Tongue (tissue), 3 donors: ENCODE measurements at places on chromosomes 16 and 17.
A peak's percentile ranks its signal among the peaks of the same experiment; 100 is the strongest.

DNA sequence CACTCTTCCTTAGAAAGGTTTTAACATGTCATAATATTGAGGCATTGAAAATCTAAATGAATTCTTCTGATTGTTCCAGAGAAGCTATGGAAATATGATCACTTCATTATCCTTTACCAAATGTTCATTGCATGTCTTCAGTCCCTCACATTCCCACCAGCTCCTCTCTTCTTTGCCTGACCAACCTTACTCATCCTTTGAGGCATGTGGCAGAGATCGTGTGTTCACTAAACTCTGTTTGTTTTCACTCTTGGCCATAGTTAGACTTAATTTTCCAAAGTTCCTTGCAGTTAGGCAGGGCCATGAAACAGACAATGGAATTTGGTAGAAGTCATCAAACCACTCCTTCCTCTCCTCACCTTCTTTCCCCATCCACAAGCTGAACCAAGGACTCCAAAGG lies 266.5 kb upstream of the HSBP1 start:
- no peak for DNase-seq

GRCh38 chr16:72301523-72302236 lies 129.7 kb upstream of the PMFBP1 start:
- no peak for DNase-seq

DNA sequence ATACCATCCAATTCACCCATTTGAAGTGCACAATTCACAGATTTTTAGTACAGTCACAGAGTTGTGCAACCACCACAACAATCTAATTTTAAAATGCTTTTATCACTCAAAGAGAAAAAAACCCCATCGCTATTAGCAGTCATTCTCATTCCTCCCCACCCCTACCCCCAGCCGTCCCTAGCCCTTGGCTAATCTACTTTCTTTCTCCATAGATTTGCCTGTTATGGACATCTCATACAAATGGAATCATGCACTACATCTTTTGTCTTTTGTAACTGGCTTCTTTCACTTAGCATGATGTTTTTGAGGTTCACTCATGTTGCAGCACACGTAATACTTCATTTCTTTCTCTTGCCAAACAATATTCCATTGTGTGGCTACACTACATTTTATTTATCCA lies 20.4 kb downstream of the LYRM9 start:
- no peak for DNase-seq

GRCh38 chr16:27994686-27995085 lies 68.8 kb downstream of the GSG1L start:
- peak; percentile 43 for DNase-seq

DNA sequence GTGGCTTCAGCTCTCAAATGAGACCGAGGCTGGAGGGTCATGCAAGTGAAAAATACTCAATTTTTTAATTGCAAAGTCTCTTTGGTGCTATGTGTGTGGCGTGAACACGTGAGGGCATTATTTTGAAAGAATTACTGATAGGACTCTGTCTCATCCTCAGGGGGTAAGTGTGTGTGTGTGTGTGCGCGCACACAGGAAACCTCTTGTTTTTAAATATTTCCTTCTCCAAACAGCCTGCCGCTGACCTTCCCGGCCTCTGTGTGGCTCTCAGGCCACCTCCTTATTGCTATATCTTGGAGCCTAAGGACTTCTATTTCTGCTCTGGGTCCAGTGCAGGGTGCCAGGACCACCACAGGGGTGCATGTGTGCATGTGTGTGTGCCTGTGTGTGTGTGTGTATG lies 99.7 kb downstream of the CMIP start:
- no peak for DNase-seq

GRCh38 chr17:11274106-11274505 lies 33.1 kb downstream of the SHISA6 start:
- DNase-seq, result no peak

GRCh38 chr17:9071811-9072498 lies 50.6 kb downstream of the NTN1 start:
- DNase-seq, result peak; percentile 37

DNA sequence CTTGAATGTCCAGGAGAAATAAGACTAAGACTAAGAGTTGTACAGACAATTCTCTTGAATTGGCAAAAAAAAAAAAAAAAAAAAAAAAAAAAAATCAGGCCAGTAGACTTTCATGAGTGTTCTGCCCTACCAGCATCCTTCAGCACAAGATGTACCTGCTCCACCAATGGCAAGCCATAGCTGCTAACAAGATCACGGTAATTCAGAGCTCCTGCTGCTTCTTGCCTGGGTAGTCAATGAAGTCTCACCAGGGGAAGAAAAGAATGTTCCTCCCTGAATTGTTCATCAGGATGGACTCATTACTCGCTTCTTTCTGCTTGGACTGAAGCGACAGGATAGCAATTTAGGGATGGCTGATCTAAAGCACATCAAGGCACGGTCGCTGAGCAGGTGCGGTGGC lies 31.1 kb upstream of the APOH start:
- DNase-seq, result no peak

- DNase-seq, result no peak
These were observed 23.9 kb downstream of the RHBDL3 start for GRCh38 chr17:32289471-32290070.

GRCh38 chr16:15035163-15035729 lies 20.6 kb downstream of the NTAN1 start:
- DNase-seq, result no peak

DNA sequence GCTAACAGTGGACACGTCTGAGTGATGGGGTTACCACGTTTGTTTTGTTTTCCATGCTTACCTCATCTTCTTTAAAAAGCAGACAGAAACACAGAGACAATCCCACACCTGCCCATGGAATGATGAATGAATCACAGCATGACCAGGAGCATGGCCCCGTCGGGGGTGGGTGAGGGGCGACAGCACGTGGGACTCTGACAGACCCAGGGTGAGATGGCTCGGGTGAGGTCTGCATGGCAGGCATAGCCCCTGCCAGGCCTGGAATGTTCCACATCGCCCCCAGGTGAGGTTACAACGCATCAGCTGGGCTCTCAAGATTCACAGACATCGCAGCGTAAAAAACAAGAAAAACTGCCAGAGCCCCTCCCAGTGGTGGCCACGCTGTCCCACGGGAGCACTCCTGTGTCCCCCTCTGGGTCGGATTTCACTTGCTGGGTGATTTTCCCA lies 18.1 kb downstream of the SLC7A5 start:
- DNase-seq, result no peak

DNA sequence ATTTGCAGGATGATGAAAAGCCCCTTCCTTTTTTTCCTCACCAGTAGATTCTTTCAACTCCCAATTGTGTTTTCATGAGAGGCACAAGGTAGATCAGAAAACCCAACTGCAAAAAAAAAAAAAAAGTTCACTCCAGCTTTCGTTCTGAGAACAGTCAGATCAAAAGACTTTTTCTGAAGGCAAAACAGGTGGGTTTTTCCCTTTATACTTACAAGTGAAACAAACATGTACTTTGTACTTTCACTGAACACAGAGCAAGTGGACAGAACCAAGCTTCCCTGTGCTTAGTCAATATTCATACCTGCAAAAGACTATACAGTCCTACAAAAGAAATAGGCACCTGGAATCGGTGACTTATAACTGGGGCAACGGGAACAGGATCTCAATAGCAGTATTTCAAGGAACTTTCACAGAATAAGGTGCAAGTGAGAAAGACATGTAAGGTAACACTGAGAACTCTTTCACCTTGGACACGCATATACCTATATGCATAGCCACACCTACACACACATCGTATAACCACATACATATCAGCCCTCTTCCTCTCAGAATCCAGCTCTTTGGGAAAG lies 54.1 kb downstream of the TOX3 start:
- no peak for DNase-seq

DNA sequence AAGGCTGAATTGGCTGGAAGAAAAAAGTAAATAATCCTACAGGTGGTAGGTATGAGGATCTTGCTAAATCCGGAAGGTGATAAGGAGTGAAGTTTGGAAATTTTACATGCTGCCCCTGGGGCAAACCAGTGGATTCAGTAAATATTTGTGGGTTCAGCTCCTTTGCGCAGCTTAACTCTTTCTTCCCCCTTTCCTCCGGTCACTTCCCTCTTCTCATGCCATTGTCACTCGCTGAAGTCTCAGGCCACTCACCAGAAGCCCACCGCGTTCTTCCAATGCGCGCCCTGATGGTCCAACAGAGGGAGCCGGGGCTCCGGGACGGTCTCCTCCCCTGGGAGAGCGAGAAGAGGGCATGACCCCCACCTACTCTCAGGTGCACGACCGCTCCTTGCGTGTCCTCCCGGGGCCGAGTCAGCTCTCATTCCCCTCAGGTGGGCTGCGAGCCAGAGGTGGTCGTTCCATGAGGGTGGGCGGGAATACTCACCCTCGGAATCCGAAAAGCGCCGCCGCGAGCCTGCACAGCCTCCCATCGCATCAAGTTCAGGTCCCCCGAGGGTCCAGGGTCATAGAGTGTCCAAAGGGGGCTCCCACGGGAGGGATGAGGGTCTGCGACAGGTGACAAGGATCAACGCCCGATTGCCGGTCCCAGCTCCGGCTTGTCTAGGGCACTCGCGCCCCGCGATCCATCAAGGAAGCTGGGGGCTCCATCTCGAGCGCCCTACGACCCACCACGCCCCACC lies 474 bp downstream of the CLN3 start:
- peak; percentile 18 for DNase-seq

- no peak for DNase-seq
These were observed at the start of gene MAZ for GRCh38 chr16:29806099-29806579. Gene MAZ (plus strand): TSS chr16:29806529. CDS start chr16:29806702, 173 bp downstream.

DNA sequence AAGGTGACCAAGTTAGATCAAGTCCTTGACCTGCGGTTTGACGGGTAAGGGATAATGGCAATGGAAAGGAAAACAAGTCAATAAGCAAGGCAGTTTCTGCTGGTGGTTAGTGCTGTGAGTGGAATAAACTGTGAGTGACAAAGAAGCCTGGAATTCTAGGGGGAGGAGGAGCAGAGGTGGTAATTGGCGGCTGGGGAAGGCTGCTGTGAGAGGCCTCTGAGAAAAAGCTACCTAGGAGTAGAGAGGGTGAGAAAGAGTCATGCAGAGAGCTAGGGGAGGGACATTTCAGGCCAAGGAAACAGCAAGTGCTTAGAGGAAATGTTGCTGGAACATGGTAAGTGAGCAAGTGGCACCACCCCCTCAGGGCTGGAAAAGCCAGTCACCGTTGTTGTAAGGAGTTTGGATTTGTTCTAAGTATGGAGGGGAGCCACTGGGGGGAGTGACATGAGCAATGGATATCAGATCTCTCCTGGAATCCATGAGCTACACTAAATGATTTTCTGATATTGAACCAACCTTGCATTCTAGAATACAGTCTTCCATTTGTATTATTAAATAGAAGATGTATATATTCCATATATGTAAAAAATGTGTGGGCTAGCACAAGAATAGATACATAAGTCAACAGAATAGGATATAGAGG lies 6.7 kb downstream of the NLRC3 start:
- no peak for DNase-seq

DNA sequence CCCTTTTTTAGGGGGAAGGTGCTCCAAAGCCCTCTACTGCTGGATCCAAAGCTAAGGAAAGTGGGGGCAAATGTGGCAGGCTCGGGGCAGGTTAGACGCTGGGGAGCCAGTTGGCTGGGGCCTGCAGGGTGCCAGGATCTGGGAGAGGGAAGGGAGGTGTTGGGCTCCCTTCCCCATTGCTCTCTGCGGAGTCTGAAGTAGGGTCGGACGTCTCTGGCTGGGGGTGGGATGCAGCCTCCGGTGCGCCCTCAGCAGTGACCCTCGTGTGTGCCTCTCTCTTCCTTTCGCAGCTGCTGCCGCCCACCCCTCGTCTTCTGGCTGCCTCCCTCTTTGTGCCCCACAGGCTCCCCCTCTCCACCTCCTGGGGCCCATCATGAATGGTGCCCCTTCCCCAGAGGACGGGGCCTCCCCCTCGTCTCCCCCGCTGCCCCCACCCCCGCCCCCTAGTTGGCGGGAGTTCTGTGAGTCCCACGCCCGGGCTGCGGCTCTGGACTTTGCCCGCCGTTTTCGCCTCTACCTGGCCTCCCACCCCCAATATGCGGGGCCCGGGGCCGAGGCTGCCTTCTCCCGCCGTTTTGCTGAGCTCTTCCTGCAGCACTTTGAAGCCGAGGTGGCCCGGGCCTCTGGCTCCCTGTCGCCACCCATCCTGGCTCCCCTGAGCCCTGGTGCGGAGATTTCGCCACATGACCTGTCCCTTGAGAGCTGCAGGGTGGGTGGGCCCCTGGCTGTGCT lies 2.2 kb downstream of the SH2B1 start:
- no peak for DNase-seq

- DNase-seq, result no peak
These were observed at the start of gene GAS2L2 for GRCh38 chr17:35752945-35753764. Gene GAS2L2 (minus strand): TSS chr17:35753239. CDS start chr17:35752850, 389 bp downstream.

GRCh38 chr16:82783933-82784572 lies 157.3 kb downstream of the CDH13 start:
- no peak for DNase-seq

- DNase-seq, result no peak
These were observed 77.5 kb upstream of the DYNLRB2 start for GRCh38 chr16:80463326-80463725.

DNA sequence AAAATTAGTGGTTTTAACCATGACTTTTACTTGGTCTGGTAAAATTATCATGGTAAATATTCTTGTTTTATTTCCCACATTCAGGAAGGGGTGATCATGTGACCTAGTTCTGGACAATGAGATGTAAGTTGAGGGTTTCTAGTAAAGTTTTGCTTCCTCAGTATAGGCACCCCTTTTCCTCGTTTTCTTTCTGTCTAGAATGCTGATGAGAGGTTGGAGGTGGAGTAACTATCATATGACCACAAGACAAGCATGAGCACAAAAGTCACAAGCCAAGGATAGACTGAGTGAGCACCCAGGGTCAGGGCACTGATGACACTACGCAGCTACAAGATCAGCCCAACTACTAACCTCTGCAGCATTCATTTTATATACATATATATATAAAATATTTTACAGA lies 53.9 kb downstream of the MYO1D start:
- DNase-seq, result no peak

GRCh38 chr17:57572600-57572999 lies 172.5 kb downstream of the CCDC182 start:
- DNase-seq, result no peak

DNA sequence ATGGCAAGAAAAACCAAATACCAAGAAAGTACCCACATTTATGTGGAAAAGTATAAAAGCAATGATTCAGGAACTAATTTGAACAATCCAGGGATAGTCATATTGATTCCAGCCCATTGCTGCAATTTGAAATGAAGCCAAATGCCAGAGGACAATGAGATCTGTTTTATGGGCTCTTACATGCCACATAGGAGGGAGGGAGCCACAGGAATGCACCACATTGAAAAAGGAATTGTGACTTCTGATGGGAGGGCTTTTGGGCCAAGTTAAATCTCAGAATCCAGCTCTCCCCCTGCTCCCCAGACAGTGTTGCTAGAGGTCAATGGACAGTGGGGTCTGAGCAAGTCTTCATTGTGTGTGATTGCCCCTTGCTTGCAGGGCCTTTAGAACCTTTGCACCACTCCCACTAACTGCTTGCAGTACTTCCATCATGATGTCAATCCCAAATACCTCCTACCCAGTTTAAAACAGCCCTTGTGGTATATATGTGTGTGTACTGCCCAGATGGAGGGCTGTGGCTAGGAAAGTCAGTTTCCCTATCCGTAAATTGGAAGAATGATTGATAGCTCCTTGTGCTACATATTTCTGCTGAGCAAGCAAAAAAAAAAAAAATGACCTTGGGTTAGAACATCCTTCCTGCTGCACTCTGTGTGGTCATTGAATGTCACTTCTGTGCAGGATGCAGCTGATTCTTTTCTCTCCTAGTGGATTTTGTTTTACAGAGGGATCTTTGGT lies 406.8 kb downstream of the UTP18 start:
- no peak for DNase-seq

- DNase-seq, result no peak
These were observed 40.0 kb upstream of the ABCA10 start for GRCh38 chr17:69268543-69269014.

GRCh38 chr16:80743273-80743672 lies 61.1 kb downstream of the CDYL2 start:
- DNase-seq, result no peak

GRCh38 chr17:34654276-34654880 lies 75.0 kb downstream of the TMEM132E start:
- no peak for DNase-seq
